ENCODE measurements at places on chromosomes 2 and 18. TPM values are rescaled to one million over a fixed set of nuclear protein-coding genes. Genes with fewer than 3 reads are reported as not detected.
A peak's percentile ranks its signal among the peaks of the same experiment; 100 is the strongest.

DNA sequence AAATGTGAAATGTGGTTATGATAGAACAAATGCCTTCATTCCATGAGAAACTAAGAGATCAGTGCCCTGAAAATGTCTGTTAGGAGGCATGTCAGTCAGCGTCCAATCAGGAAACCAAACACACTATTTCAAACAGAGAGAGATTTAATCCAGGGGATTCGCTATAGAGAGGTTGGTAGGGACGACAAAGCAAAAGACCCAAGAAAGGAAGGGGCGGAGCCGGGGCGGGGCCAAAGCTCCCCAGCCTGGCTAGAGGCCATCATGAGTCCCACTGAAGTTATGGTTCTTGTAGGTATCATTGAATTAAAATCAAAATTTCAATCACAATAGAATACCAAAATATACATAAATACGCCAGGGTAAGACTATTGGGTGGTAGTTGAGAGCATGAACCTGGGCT lies 32.9 kb upstream of the RNF149 start:
- H3K36me3 ChIP-seq, result no peaks in the 10 kb centered on the region
- H3K4me1 ChIP-seq, result no peaks in the 10 kb centered on the region
- no peak overlapping the region for H3K27ac ChIP-seq
- no peak for DNase-seq
- H3K4me3 ChIP-seq, result no peak overlapping the region

DNA sequence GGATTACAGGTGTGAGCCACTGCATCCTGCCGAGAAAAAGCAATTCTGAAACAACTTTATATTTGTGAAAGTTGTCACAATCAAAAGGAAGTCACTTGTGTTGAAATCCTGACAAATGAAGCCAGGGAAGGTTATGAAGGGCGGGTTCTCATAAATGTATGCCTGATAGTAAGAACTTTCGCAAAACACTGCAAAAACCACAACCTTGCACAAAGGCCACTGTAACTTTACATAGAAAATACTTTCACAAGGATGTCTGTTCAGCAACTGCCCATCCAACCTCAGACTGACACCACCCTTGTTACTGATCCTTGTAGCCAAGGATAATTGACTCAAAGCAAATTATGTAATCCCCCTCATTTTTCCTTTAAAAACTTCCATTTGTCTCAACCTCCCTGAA lies 90.6 kb downstream of the SLC4A3 start:
- H3K27me3 ChIP-seq, result no peaks in the 10 kb centered on the region
- H3K4me1 ChIP-seq, result peaks cover 3% of the 10 kb centered on the region
- H3K27ac ChIP-seq, result no peak overlapping the region
- DNase-seq, result no peak
- H3K4me3 ChIP-seq, result no peak overlapping the region

DNA sequence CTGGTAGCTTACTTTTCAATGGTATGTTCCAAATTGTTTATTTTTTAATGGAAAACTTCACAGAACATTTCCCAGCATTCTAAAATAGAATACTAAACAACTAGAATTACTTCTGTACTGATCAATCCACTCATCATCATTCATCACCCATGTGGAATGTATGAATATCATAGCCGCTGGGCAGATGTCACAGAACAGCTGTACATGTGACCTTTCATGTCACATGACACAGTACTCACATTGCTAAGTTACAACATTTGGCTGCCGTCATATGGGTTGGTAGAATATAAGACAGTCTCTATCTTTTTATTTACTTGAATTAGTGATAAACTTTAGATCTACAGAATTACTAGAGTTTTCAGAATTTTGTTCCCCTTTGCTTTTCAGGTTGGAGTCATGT lies 387.6 kb downstream of the ZEB2 start:
- H3K27ac ChIP-seq, result no peak overlapping the region
- no peaks in the 10 kb centered on the region for H3K27me3 ChIP-seq
- H3K4me3 ChIP-seq, result no peak overlapping the region
- H3K36me3 ChIP-seq, result no peaks in the 10 kb centered on the region
- DNase-seq, result no peak

- H3K36me3 ChIP-seq, result no peaks in the 10 kb centered on the region
- H3K27ac ChIP-seq, result no peak overlapping the region
- no peaks in the 10 kb centered on the region for H3K27me3 ChIP-seq
Measured at GRCh38 chr18:68219872-68220271, 495.0 kb downstream of the TMX3 start.

DNA sequence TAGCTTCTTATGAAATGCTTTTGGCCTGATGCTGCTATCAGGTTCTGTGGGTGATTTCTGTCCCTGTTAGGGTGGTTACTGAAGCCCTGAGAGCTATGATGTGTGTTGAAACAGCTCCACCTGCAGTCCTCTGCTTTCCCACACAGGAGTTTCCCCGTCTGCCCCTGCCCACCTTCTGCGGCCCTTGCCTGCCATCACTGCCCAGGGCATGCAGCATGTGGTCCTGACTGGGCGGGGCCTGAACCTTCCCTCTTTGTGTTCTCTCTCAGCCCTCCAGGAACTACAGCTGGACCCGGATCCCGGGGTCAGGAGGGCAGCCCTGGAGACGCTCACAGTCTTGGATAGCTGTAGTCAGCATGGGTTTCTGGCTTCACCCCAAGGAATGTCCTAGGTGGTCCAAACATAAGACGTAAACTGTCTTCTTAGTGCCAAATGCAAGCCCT lies 21.4 kb downstream of the HJURP start:
- no peak overlapping the region for H3K4me3 ChIP-seq
- no peaks in the 10 kb centered on the region for H3K27me3 ChIP-seq
- peaks cover 27% of the 10 kb centered on the region for H3K36me3 ChIP-seq
- DNase-seq, result peak; percentile 88
- H3K4me1 ChIP-seq, result peaks cover 68% of the 10 kb centered on the region
- peak overlapping the region; percentile 93 for H3K27ac ChIP-seq

- H3K27me3 ChIP-seq, result no peaks in the 10 kb centered on the region
- DNase-seq, result no peak
- H3K4me3 ChIP-seq, result no peak overlapping the region
- no peaks in the 10 kb centered on the region for H3K4me1 ChIP-seq
- H3K36me3 ChIP-seq, result no peaks in the 10 kb centered on the region
- H3K27ac ChIP-seq, result no peak overlapping the region
Measured at GRCh38 chr18:68436485-68436884, 278.4 kb downstream of the TMX3 start.

GRCh38 chr2:7676714-7677113 lies 759.5 kb downstream of the RNF144A start:
- H3K36me3 ChIP-seq, result no peaks in the 10 kb centered on the region
- H3K27me3 ChIP-seq, result no peaks in the 10 kb centered on the region
- DNase-seq, result no peak
- H3K27ac ChIP-seq, result no peak overlapping the region
- H3K4me3 ChIP-seq, result no peak overlapping the region

GRCh38 chr2:102753563-102754159 lies 8.2 kb upstream of the TMEM182 start:
- no peaks in the 10 kb centered on the region for H3K36me3 ChIP-seq
- no peaks in the 10 kb centered on the region for H3K27me3 ChIP-seq
- peak; percentile 84 for DNase-seq
- peaks cover 38% of the 10 kb centered on the region for H3K4me1 ChIP-seq

DNA sequence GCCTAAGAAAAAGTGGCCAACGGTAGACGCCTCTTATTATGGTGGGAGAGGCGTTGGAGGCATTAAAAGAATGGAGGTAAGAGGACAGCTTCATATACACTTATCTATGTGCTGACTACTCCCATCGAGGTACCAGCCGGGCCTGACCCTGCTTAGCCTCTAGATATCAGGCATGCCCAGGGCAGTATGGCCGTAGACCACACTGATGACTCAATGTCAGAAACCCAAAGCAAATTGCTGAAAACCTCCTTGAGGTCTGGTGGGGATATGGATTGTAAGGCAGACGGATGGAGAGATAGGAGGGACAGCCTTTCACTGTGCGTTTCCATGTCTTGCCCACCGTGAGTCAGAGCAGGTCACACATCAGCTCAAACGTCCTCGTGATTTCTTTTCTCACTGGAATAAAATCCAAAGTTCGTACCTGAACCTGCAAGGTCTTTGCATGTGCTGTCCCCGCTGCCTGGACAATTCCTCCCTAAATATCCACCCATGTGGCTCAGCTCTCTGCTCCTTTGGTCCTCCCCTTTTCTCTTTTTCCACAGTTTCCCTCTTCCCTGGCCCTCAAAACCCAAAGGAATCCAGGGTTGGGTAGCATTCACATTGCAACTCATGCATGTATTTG lies 168.9 kb downstream of the ANTXR1 start:
- no peak overlapping the region for H3K4me3 ChIP-seq
- no peak overlapping the region for H3K27ac ChIP-seq
- no peaks in the 10 kb centered on the region for H3K36me3 ChIP-seq
- DNase-seq, result no peak
- no peaks in the 10 kb centered on the region for H3K4me1 ChIP-seq

- no peak overlapping the region for H3K27ac ChIP-seq
- H3K4me3 ChIP-seq, result no peak overlapping the region
- no peaks in the 10 kb centered on the region for H3K36me3 ChIP-seq
- H3K27me3 ChIP-seq, result no peaks in the 10 kb centered on the region
Measured at GRCh38 chr2:215728504-215729065, 284.8 kb downstream of the MREG start.

DNA sequence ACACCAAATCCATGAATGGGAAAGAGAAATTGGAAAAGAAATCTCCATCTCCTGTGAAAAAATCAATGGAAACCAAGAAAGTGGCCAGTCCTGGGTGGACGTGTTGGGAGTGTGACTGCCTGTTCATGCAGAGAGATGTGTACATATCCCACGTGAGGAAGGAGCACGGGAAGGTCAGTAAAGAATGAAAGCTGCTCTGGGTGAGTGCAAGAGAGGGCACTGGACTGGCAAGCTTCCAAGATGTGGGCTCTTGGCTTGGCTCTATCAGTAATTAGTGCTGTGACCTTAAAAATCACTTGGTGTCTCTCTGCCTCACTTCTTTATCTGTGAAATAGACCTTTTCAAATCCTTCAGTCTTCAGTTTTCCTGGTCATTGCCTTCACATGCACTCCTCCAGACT lies 89.0 kb downstream of the ZNF532 start:
- DNase-seq, result no peak
- H3K36me3 ChIP-seq, result 0 out of 2 replicates have a peak, but pooled peaks cover 7% of the 10 kb centered on the region
- no peak overlapping the region for H3K4me3 ChIP-seq
- H3K27ac ChIP-seq, result no peak overlapping the region
- H3K27me3 ChIP-seq, result no peaks in the 10 kb centered on the region
- H3K4me1 ChIP-seq, result peaks cover 14% of the 10 kb centered on the region

DNA sequence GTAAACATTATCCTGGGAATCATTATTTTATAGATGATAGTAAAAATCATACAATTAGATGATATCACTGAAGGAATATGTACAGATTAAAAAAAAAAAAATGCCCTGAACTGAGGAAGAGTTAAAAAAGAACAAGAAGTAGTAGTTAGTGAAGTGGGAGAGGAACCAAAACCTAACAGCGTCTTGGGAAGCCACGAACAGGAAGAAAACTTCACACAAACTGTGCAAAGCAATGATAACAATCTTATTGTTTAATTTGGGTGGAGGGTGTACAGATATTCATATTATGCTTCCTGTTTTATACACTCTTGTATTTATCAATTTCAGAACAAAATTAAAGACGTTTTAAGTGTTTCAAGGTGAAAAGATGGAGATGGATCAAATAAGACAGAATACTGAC lies 3.5 kb downstream of the HEATR5B start:
- no peak overlapping the region for H3K4me3 ChIP-seq
- no peak for DNase-seq
- H3K27ac ChIP-seq, result no peak overlapping the region
- peaks cover 31% of the 10 kb centered on the region for H3K4me1 ChIP-seq
- peaks cover 26% of the 10 kb centered on the region for H3K36me3 ChIP-seq

- H3K27ac ChIP-seq, result no peak overlapping the region
- no peak for DNase-seq
- no peak overlapping the region for H3K4me3 ChIP-seq
- no peaks in the 10 kb centered on the region for H3K4me1 ChIP-seq
- H3K36me3 ChIP-seq, result no peaks in the 10 kb centered on the region
Measured at GRCh38 chr2:110983133-110983532, 137.6 kb upstream of the BCL2L11 start.

DNA sequence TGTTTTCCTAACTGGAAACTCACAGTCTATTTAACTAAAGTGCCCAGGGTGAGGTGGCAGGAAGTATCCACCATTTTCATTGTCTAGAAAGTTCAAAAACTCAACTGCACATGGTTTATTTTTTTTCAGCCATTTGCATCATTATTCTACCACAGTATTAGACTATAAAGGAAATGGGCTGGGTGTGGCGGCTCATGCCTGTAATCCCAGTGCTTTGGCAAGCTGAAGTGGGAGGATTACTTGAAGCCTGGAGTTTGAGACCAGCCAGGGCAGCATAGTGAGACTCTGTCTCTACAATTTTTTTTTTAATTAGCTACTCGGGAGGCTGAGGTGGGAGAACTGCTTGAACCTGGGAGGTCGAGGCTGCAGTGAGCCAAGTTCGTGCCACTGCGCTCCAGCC lies 213.8 kb downstream of the MYO3B start:
- H3K4me1 ChIP-seq, result no peaks in the 10 kb centered on the region
- H3K4me3 ChIP-seq, result no peak overlapping the region
- no peak overlapping the region for H3K27ac ChIP-seq
- no peaks in the 10 kb centered on the region for H3K27me3 ChIP-seq

- H3K27ac ChIP-seq, result no peak overlapping the region
- no peak overlapping the region for H3K4me3 ChIP-seq
- H3K27me3 ChIP-seq, result no peaks in the 10 kb centered on the region
- H3K36me3 ChIP-seq, result no peaks in the 10 kb centered on the region
- H3K4me1 ChIP-seq, result no peaks in the 10 kb centered on the region
Measured at GRCh38 chr2:136086253-136087016, 31.5 kb downstream of the CXCR4 start.

- H3K36me3 ChIP-seq, result peaks cover 5% of the 10 kb centered on the region
- peaks cover 76% of the 10 kb centered on the region for H3K4me1 ChIP-seq
- H3K27me3 ChIP-seq, result no peaks in the 10 kb centered on the region
- DNase-seq, result no peak
- no peak overlapping the region for H3K27ac ChIP-seq
Measured at GRCh38 chr2:99481941-99482340, 7.9 kb downstream of the REV1 start.

- H3K36me3 ChIP-seq, result no peaks in the 10 kb centered on the region
- H3K27me3 ChIP-seq, result no peaks in the 10 kb centered on the region
- H3K4me1 ChIP-seq, result peaks cover 11% of the 10 kb centered on the region
- no peak overlapping the region for H3K4me3 ChIP-seq
- H3K27ac ChIP-seq, result no peak overlapping the region
Measured at GRCh38 chr2:69168144-69168813, 155.3 kb downstream of the ANTXR1 start.

DNA sequence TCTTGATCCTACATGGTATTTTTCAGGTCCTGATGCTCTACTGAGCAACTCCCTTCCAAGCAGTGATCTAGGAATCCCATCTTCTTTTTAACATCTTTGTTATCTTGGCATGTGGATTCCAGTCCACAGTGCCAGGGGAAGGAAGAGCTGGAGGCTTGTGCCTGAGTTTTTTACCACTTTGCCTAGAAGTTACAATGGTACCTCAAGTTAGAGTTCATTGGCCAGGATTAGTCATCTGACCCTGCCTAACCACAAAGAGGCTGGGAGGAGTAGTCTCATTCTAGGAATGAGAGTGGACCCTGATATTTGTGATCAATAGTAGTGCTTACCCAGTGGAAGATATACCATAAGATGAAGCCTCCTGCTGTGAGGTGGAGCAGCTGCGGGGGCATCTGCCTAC lies 109.3 kb downstream of the ADCYAP1 start:
- no peak overlapping the region for H3K4me3 ChIP-seq
- no peaks in the 10 kb centered on the region for H3K36me3 ChIP-seq
- no peak overlapping the region for H3K27ac ChIP-seq
- no peaks in the 10 kb centered on the region for H3K4me1 ChIP-seq
- no peaks in the 10 kb centered on the region for H3K27me3 ChIP-seq

GRCh38 chr18:7741640-7742039 lies 174.5 kb downstream of the PTPRM start:
- no peaks in the 10 kb centered on the region for H3K36me3 ChIP-seq
- H3K4me1 ChIP-seq, result no peaks in the 10 kb centered on the region
- no peak overlapping the region for H3K27ac ChIP-seq
- DNase-seq, result no peak
- H3K27me3 ChIP-seq, result no peaks in the 10 kb centered on the region
- no peak overlapping the region for H3K4me3 ChIP-seq

RUFY4 gene
- 0.11 TPM for total RNA-seq

ARL5A gene
- total RNA-seq, result 73.4 TPM

Data from Karpas-422 (cell line).